Stimulated activated CD8-positive, alpha-beta memory T cell treated with anti-CD3 and anti-CD28 coated beads, Interleukin-4, amount 100 ng/mL, for 1 hour (primary cell): ENCODE measurements at places on chromosomes 4 and X.
A peak's percentile ranks its signal among the peaks of the same experiment; 100 is the strongest.

DNA sequence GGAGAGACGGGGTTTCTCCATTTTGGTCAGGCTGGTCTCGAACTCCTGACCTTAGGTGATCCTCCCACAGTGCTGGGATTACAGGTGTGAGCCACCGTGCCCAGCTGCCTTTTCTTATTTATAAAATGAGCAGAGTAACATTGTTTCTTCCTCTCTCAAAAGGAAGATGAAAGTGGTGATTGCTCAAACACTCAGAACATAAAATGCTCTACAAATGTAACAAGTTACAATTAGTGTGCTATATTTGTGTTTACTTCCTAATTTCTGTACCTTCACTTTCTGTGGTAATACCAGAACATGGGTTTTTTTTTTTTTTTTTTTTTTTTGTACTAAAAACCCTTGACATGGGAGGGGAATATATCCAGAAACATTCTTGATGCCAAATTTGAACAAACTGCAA, 197.9 kb downstream of the MGST2 start:
- no peak for DNase-seq

- DNase-seq = no peak
Measured at GRCh38 chr4:100679926-100680325, 162.1 kb upstream of the EMCN start.

GRCh38 chrX:109635146-109635545, 10.2 kb upstream of the KCNE5 start:
- DNase-seq = no peak

DNA sequence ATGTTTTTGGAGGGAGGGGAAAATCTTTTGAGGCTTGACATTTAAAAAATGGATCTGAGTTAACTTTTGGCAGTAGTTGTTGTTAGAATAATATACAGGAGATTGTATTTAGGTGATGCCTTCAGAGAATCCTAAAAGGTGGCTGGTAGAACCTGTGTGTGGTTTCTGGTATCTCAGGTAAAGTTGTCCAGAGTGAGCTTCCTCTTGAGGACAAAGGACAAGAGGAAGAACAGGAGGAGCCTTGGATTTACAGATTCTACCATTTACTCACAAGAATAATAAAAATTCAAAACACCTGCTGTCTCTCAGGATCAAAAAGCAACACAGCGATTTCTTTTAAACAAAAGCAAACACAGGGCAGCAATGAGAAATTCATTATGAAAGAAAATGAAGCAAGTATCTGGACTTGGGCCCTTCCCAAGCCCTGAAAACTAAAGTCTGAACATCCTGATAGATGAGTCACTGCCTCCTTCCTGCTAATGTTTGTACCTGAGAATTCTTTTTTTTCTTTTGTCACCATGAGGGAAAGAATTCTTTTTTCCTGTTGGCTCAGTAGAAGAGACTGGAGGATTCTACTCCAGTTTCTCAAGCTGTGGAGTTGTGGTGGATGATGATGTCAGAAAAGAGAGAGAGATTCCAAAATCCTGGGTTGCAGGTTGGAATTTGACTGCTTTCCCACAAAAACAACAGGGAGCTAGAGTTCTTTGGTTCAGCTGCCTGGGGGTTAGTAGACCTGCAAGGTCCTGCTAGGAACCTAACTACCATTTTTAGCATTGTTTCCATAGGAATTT, 31.5 kb upstream of the RAPGEF2 start:
- DNase-seq = no peak

DNA sequence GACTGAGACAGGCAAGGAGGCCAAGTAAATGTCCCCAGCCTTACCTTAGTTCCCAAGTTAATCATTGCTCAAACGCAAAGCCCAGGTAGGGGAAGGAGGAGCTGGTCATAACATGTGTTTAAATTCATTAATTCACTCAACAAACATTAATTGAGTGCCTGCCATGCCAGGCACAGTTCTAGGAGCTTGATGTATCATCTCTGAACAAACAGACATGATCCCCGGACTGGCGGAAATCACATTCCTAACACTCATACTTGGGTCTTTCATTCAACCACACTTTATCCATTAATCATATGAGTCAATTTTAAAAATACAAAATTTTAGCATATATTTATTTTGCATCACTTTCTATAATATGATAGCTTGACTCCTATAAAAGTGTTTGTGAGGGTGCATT, 335.3 kb upstream of the NOCT start:
- no peak for DNase-seq

GRCh38 chr4:136838607-136839006, 693.7 kb downstream of the PCDH18 start:
- no peak for DNase-seq

DNA sequence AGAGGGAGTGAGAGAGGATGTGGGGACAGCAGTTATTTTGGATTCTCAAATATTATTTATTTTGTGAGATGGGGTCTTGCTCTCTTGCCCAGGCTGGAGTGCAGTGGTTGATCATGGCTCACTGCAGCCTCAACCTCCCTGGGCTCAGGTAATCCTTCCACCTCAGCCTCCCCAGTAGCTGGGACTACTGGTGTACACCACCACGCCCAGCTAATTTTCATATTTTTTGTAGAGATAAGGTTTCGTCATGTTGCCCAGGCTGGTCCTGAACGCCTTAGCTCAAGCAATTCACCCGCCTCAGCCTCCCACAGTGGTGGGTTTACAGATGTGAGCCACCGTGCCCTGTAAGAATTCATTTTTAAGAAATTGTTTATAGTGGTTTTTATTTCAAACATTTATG, 61.2 kb downstream of the FHDC1 start:
- DNase-seq = no peak

DNA sequence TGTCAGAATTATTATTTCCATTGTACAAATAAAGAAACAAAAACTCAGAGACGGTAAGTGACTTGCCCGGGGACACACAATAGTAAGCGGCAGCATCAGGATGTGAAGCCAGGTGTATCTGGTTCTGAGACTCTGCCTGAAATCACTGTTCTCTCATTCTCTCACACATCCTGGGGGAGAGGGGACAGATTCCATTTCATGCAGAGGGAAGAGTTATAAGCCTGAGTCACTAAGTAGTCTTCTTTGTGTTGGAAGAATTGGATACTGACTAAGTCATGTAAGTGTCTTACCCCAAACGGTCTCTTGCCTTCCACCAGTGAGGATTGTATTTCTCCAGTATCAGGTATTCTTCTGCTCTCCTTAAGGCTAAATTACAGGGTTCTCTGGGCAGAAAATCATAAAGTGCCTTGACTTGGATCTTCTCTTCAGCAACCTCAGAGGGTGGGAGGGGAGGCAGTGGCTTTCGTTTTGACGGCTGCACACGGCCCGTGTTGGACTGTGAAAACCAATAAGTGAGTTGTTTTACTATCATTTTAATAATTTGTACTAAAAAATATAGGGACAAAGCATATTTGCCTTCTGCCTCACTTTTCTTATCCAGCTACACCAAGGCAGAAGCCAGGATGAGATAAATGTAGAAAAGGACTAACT, 21.9 kb downstream of the TXK start:
- no peak for DNase-seq

GRCh38 chr4:88382621-88383020, 4.0 kb downstream of the HERC6 start:
- DNase-seq = peak; percentile 24

DNA sequence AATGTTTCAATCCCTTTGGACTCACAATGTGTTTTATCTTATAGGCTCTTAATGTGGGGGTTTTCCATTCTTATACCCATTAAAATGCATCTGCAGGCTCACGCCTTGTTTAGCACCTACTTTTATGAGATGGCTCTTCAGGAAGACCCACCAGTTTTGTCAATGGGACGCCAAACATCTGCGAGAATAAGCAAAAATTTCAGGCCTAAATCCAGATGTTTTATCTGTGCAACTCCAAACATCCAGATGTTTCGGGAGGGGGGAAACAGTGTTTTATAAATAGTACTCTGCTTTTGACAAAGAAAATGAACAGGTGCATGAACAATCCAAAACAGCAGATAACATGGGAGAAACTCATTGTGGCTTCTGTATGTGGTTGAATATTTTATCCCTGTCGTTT, 342.8 kb downstream of the DHX15 start:
- DNase-seq = no peak

- no peak for DNase-seq
Measured at GRCh38 chr4:38804654-38805295, at the start of gene TLR1. TLR1 (minus strand) TSS chr4:38804791; CDS start chr4:38798831, 5,960 bp downstream.

DNA sequence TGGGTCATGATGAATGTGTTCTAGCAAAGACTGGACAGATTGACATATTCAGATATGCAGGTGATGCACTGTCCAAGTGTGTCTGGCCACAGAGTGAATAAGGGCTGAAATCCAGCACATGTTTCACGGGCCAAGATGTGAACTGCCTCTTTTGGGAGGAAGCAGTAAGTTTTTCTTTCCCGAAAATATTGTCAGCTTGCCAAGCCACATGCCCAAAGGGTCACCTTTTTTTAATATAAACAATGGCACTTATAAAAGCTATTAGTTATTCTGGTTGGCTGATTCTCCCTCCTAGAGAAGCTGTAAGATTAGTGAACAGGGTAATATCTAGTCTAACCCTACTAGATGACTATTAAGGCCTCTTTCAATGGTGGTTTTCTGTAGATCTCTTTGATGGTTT, 1.5 kb upstream of the EDNRA start:
- DNase-seq = no peak

- no peak for DNase-seq
Measured at GRCh38 chr4:138698641-138699040, 316.9 kb upstream of the NOCT start.

DNA sequence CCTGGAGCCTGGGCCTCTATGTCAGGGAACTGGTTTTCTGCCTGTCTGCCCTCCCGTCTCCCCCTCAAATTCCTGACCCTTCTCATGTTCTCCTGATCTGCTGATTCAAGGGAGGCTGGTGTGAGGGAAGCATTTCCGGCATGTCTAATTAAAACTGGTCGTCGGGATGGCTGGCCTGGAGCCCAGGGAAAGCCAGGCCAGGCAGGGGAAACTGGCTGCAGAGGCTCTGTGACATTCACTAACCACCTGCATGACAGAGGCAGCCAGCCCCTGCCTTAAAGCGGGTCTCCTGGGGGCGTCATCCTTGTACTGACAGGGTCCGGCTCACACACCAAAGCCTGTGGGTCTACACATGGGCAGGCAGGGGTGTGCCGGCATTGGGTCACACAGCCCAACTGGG, 35.2 kb downstream of the ABLIM2 start:
- DNase-seq = no peak

DNA sequence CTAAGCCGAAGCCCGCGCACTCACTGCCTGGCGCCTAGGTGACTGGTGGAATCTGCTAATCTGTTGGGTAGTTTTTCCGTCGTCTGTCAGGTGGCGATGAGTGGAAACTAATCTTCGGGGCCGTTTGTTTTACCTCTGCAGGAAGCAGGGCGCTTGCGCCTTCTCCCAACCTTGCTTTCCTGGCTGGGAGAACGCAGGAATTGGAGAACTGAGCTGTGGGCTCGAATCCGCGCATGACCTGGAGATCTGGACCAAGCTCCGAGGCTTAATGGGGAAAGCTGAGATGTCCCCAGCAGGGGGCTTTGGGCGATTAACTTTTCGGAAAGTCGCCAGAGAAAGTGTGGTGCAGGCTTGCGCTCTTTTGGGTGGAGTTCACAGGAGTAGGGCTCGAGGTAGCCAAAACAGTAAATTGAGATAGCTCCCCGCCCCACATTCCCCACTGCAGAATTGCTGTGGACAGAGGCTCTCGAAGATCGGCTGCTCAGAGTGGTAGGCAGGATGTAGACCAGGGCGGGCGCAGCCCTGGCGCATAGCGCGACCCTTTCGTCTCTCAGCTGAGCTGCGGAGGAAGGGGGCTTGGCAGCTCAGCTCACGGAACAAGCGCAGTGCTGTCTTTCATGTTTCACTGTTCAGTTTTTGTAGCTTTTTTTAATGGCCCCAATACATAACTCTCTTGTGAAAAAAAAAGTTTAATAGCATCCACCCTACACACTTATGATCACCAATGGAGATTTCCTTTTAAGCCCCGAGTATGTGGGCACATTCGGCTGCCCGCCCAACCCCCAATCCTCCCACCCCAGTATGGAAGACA, 2.7 kb upstream of the FGF5 start:
- no peak for DNase-seq

GRCh38 chr4:154005171-154005520, 216.3 kb upstream of the SFRP2 start:
- no peak for DNase-seq

GRCh38 chr4:12933760-12934221, 550.3 kb downstream of the RAB28 start:
- no peak for DNase-seq

DNA sequence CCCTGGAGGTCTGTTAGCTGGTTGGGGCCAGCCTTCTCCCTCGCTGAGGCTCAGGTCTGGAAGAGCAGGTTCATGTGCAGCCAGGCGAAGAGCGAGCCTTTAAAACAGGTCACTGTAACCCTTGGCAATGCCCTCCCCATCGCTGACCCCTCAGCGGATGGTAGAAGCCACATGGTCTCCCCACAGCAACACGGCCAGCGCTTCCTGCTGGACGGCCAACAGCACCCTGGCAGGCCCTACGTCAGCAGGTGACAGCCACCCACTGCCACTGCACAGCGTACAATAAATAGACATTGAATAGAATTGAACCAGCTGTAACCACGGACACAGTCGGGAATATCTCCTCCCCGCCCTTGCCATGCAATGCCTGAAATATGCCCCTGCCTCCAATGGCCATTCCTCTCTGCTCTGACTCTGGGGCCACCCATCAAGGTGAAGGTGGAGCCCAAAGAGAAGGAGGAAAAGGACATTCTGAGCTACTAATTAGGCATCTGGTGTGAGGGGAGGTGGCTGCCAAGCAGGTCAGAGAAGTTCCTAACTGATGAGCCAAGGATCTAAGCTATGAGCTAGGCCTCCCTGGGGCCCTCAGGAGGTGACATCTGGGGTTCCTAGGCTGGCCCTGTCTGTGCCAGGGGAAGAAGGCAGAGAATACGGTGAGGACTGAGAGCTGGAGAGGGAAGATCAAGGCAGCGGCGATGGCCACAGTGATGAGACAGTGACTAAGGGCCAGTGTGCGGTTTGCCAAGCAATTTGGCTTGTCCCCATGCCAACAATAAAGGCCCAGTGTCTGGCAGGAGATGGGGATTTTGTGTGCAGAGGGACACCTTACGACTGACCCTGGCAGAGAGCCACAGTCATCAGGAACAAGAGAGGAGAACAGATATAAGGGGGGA, 202.3 kb downstream of the BCOR start:
- no peak for DNase-seq

DNA sequence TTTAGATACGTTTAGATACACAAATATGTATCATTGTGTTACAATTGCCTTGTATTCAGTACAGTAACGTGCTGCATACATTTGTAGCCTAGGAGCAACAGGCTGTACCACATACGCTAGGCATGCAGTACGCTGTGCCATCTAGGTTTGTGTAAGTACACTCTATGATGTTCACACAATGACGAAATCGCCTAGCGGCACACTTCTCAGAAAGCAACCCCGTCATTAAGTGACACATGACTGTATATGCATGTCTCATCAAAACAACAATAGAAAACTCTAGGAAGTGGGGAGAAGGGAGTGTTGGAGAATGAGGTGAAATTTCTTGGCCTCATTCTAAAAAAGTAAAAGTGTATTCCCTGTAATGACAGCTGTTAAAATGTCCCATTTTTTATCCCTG, 32.7 kb downstream of the CCDC149 start:
- no peak for DNase-seq
